ENCODE measurements at places on chromosomes 4 and X. TPM values are rescaled to one million over a fixed set of nuclear protein-coding genes. Genes with fewer than 3 reads are reported as not detected.

GRCh38 chr4:26544421-26544820 is 39.5 kb upstream of the TBC1D19 start:
- no peak for DNase-seq

DNA sequence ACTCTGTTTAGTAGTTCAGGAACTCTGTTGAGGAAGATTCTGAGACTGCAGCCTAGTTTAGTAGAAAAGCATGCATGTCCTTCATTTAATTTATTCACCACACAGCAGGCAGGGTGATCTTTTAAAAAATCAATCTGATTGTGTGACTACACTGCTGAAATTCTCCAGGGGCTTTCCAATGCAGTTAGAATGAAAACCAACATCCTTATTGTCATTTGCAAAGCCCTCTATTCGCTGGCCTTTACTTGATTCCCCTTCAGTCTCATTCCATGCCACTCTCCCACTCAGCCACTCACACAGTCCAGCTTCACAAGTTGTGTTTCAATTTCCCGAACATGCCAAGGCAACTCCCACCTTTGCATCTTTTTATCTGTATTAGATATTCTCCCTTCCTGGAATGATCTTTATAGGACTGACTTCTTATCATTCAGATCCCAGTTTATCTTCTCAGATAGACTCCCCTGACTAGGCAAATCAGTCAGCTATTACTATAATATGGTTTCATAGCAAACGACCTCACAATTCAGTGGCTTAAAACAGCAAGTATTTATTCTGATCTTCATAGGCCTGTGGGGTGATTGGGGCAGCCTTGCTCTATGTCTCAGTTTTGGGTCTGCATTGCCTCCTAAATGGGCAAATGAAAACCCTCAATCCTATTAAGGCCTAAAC is 21.3 kb upstream of the FTHL17 start:
- no peak for DNase-seq

DNA sequence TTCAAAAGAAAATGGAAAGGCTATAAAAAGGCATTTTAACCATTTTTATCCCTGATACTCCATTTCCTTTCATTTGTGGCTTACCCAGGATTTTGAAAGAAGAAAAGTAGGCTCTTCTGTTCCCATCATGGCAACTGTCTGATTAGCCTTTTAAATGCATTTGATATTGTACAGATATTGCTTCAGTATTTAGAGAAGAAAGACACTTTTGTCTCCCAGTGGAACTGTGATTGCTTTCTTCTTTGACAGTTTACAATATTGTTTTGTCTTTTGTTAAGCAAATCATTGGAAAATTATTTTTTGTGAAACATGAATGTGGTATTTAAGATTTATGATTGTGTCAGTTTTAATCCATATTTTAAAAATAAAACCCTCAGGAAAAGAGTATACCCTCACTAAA is 297.4 kb upstream of the TACR3 start:
- DNase-seq, result no peak

DNA sequence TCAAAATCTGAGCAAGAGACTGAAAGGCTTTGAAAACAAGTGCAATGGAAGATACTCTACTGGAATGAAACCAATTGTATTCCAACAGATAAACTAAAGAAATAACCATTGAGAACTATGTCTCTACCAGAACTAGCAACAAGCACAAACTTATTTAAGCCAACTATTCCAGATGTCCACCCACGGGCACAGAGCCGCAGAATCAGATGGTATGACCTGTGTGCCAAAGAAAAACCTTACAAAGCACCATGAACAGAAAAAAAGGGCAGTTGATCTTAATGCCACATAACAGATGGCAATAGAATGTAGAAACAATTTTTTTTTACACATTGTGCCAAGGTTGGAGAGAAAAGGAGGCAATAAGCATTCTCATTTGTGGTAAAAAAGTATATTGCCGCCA is 269.3 kb upstream of the ADGRL3 start:
- DNase-seq, result no peak

DNA sequence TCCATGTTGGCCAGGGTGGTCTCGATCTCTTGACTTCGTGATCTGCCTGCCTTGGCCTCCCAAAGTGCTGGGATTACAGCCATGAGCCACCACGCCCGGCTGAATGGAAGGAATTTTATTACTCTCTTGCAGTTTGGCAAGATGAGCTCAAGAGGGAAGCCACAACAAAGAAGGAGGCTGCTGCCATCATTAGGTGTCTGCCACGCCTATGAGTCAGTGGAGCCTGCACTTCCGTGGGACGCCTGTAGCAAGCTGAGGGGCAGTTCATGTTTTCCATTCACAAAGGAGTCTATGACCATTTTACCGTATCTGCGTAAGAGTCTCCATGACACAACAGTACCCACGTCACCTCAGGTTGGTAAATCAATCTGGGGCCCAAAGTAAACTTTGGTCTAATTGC is 51.2 kb upstream of the CHRNA9 start:
- no peak for DNase-seq

DNA sequence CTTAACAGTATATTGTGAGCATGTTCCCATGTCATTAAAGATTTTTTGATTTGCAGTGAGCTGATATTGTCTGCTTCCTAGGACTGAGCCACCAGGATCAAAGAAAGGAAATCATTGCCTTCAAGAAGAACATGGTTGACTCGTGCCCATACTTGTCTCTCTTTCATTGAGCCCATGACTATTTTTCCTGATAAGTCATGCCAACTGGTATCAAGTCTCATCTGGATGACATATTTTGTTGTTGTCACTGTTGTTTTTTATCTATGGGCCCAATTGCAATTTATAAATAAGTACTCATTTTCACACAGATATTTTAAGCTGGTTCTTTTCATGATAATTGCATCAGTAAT is 10.2 kb upstream of the RHOH start:
- no peak for DNase-seq

The IGSF1 gene
- polyA plus RNA-seq, result not detected

The USP26 gene
- not detected for polyA plus RNA-seq

DNA sequence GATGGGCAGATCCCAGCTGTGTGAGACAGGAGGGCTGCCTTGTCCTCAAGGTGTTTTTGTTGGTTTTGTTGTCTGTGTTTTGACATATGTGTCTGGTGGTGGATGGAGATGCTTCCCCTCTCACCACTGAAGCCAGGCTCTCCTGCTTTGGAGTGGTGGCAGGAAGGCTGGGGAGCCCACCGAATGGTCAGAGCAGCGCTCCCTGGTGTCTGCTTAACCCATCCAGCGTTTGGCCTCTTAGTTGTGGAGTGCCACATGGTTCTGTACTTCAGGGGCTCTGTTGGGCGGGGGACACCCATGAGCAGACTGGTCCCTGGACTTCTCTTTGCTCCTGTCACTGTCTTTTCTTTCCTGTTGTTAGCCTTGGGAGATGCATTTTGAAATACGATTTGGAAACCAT is 51.9 kb downstream of the DLG3 start:
- DNase-seq, result no peak

GRCh38 chrX:111460607-111461006 is 48.6 kb upstream of the DCX start:
- DNase-seq, result no peak

The GATA1 gene
- not detected for polyA plus RNA-seq

The SSX3 gene
- not detected for polyA plus RNA-seq

The ZFX gene
- polyA plus RNA-seq, result 4.8 TPM

The DNAAF6 gene
- polyA plus RNA-seq, result not detected

DNA sequence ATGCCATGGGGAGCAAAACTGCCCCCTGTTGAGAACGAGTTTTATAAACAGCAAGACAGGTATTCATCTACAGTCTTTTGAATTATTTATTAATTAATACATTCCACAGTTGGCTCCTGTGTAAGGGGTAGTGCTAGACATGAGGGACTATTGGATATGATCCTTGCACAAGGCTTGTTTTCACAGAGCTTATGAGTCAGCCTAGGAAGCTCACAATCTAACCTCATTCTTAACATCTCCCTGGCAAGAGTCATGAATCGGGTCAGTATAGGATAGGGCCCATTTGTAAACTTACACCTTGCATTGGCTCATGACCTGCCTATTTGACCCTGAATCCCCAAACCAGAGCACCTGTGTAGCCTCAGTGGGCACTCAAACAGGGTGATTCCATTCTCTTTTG is 209.1 kb upstream of the HCCS start:
- no peak for DNase-seq

Measured in stomach (tissue), 19 donors.